Stimulated activated CD4-positive, alpha-beta T cell treated with anti-CD3 and anti-CD28 coated beads, Interleukin-12 subunit alpha, Interleukin-12 subunit beta, amount 100 ng/mL, for 4 hours (primary cell): ENCODE measurements at places on chromosomes 7 and 10.

DNA sequence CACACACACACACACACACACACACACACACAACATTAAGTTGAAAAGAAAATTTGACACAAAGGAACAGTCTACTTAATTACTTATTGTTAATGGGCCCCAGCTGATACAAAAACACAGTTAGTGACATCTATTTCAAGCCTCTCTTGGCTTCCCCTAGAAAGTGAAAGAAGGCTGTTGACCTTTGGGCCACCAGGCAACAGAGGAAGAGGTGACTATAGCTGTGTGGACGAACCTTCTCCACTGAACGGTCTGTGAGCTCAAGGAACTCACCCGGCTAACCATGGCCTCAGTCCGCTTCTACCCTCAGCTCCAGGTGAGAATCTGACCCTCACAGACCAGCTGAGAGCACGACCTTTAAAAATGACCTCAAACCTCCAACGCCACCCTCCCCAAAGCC is 32.9 kb upstream of the CALN1 start:
- DNase-seq, result no peak

DNA sequence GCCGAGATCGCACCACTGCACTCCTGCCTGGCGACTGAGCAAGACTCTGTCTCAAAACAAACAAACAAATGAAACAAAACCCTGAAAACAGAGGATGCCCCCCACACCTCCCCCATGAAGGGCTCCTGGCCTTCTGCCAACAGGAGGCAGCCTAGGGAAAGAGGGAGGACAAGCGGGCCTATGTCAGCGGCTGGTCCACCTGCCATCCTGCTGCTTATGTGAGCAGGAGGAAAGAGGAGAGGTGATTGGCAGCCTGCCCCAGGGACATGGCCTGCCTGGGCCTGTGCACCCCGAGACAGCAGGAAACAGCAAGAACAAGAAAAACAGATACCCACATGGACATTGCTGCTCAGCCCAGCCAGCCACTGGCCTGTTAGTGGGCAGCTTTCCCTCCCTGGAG is 9.1 kb upstream of the ZNF316 start:
- DNase-seq, result no peak

DNA sequence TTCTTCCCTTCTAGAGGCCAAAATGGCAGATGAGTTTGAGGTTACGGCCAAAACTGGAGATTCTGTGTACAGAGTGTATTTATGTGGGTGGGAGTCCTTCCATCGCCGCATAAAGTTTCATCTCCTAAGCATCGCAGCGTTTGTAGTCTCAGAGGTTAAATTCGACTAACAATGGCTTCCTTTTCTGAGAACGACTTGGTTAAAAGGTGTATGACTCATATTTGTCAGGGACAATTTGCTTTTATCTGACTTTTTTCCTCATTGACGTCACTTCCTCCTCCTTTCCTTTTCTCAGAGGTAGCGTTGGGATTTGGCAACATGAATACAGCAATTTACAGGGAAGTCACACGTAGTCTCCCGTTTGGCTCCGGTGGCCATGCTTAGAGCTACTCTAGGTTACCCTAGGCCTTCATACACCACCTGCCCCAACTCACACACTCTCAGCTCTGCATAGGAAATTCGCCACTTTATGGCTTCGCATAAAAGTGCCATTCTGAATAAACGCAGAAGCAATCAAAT is 37.6 kb upstream of the TCF7L2 start:
- DNase-seq, result no peak

DNA sequence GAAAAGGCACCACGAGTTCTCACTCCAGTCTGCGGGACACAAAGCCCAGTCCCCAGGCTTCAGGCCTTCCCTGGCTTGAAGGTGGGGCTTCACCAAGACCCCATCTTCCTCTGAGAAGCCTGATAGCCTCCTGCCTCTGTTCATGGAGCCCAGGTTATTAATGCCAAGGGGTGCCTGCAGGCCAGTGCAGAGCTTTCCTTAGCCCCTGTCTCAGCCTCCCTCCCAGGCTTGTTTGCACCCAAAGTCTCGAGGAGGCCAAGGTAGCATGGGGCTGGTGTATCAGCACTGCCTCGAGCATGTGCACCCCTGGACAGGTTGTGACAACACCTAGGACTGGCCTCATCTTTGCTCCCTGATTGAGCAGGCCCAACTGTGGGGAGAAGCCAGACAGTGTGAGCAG is 108.1 kb upstream of the PCDH15 start:
- no peak for DNase-seq

DNA sequence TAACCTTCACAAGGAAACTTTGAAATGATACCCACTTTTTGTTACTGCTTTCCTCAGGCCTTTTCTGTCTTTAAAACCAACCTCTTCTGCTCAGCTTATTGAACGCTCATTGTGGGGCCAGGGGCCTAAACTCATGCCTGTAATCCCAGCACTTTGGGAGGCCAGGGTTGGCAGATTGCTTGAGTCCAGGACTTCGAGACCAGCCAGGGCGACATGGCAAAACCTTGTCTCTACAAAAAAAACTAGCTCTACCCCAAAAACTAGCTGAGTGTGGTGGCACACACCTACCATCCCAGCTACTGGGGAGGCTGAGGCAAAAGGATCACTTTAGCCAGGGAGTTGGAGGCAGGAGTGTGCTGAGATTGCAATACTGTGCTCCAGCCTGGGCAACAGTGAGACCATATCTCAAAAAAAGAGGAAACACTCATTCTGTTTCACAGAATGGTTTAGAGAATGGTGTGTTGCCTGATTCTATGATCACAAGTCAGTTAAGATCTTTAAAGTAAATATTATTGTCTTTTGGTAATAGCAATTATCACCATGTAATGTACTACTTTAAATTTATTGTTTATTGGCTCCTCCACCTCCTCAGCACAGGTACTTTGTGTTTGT is 51.1 kb downstream of the KCTD7 start:
- DNase-seq, result no peak

DNA sequence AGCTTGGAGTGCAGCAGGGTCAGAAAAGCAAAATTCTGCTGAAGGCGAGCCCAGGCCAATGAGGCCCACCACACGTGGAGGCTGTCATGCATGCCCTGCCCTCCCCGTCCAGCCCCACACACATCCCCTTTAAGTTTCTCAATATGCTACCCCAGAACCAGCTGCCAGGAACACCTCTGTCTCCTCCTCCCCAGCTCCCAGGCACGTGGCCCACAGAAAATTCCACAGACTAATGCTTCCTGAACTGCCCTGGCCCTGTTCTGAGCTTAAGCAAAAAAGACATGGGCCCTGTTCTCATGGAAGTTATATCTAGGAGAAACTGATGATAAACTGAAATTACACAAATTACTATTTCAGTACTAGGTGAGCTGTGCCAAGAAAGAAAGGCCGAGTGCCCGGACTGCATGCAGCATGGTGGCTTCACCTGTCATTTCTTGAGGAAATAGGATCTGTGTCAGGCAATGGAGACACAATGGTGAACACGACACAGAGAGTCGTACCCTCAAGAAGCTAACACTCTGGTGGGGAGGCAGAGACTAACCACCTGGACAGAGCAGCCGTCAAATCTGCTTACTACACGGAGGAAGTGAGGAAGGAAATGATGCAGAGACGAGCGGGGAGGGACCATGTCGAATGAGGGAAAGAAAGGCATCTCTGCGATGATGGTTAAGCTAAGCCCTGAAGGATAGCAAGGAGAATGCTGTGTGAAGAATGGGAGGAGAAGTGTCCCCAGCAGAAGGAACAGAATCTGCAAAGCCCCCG is 44.5 kb downstream of the PODXL start:
- no peak for DNase-seq

GRCh38 chr7:21106296-21106732 is 319.6 kb upstream of the SP8 start:
- DNase-seq, result no peak

DNA sequence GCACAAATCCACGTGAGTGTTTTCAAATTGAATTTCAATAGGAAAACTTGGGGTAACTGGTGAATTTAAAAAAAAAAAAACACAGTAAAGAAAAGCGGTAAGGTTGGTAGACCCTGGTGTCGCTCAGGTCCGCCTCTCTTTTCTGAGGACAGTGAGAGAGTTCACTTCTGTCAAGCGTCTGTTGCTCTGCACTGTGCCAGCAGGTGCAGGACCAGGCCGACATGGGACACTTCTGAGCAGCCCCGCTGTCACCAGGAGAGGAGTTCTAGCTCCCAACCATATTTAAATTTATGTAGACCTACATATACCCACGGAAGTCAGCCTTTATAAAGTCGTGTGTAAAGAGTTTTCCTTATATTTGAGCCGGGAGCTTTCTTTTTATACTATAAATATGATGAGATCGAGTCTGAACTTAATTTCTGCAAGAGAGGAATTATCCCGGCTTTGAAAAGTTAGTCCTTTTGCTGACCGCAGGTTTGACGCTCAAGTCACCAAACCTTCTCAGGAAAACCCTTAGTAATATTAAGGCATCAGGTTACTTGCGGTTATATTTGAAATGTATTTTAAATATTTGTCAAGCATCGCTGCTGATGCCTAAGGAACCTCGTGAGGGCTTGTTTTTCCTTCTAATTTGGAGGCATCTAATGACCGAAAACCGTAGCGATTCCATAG is 531 bp downstream of the IKZF1 start:
- DNase-seq, result peak; percentile 57

DNA sequence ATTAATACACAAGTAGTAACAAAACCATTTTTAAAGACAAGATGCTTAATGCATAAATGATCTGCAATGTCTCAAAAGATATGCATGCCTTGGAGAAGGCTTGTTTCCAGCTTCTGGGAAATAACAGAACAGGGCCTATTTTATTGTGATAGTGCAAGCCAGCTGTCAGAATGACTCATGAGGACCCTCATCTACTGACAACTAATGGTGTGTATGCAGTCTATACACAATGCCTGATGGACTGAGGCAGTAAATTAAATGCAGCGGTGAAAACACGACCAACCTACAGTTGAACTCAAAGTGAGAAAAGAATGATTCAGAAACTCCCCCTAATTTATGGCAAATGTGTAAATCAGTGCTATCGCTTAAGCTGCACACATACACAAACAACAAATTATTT is 46.3 kb downstream of the VPS41 start:
- DNase-seq, result no peak

GRCh38 chr7:494259-494687 is 25.4 kb downstream of the PDGFA start:
- no peak for DNase-seq

DNA sequence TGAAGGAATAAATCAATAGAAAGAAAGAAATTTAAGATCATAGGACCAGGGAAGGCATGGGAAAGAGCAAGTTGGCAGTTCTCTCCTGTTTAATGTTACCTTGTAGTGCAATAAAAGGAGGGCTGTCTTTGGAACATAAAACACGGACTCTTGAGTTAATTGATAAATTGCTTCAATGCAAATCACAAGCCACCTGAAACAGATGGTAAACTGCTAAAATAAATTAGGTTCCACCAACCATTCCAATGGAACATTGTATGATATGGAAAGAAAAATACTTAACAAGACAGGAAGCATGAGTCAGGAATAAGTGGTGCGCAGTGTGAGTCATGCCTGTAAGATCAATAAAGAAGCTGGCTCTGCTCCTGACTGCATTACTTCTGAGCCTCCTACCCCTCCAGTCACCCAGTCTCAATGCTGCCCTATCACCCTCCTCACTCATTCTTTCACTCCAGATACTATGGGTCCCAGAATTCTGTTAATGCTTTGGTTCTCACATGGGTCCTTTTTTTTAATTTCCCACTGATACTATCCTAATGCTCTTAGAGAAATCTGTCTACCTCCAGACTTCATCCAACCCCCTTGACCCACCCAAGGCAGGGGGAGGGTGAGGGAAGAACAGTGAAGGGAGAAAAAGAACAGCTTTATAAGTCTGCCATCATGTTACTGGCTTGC is 78.9 kb downstream of the LRRC17 start:
- DNase-seq, result no peak

DNA sequence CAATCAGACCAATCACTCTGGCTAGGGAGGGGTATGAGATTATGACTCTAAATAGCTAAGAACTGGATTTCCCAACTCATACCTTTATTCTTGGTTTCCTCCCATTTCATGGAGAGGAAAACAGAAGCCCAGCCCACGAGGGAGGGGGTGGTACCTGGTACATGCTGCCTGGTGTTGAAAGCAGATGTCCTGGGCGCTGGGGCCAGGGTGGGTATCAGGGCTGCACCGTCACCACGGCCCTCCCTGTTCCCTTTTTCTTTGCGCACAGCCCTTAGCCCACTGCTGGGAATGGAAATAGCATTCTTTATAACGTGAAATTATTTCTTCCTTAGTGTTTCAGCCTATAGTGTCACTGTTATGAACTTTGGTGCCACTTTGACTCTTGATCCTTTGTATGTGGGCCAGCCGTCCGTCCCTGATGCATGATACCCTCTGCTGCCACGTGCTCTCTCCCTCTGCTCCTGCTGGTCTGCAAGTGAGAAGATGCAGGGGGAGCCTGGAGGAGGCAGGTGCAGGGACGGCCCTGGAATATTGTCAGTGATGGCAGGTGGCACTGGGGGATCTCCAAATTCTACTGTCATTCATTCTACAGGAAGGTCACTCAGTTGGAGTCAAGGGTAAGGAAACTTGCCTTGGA is 158.5 kb downstream of the CDH23 start:
- DNase-seq, result no peak

DNA sequence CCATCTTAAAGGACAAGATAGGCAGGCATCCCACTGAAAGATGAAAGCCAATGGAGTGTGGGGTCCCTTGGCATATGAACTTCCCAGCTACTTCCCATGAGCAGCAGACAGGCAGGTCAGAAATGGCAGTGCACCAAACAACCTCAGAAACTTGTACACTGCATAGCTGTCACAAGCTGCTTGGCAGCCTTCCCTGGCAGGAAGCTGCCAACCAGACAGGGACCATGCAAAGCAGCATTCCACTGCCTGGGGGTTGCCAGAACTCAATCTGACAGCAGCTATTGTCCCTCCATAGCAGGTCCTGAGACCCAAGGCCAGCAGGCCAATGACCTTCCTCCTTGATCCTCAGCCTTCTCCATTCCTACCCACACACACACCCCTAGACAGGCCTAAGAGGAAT is 139.5 kb downstream of the PLCE1 start:
- DNase-seq, result no peak

GRCh38 chr7:147569116-147569913 is 1021.3 kb upstream of the C7orf33 start:
- DNase-seq, result no peak

GRCh38 chr10:101464599-101464998 is 110.6 kb downstream of the BTRC start:
- DNase-seq, result no peak

DNA sequence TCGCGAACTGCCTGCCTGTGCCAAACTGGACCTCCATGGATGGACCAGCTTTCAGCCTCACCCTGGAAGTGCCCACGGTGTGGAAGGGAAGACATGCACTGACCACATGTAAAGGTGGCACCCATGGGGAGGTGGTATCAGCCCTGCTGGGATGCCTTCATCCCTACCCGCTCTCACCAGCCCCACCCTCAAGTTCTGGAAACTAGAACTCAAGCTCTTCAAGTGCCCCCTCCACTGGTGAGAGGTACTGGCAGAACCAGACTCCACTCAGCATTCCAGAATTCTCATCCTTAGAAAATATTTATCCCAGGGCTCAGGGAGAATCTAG is 5.9 kb downstream of the ZNF488 start:
- DNase-seq, result no peak

GRCh38 chr7:135620447-135620846 is 41.9 kb upstream of the STMP1 start:
- no peak for DNase-seq

DNA sequence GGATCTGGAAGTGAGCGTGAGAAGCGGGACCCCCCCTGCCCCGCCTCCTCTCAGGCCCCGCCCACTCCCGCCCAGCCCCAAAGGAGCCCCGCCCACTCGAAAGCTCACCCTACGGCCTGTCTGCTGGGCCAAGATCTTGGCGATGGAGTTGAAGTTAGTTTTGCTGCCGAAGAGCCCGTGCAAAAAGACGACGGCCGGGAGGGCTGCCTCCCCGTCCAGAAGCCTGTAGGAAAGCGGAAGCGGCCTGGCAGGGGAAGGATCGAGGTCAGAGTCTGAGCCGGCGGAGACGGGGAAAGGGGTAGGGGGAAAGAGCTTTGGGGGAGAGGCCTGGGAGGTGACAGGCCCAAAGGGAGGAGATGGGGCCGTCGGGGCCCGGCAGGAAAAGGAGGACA is 386 bp downstream of the ABHD11 start:
- peak; percentile 71 for DNase-seq
